Tongue (tissue), 3 donors: ENCODE measurements at places on chromosomes 12 and 14.

GRCh38 chr14:85531587-85532373 is 1.8 kb downstream of the FLRT2 start:
- peak; percentile 88 for DNase-seq

DNA sequence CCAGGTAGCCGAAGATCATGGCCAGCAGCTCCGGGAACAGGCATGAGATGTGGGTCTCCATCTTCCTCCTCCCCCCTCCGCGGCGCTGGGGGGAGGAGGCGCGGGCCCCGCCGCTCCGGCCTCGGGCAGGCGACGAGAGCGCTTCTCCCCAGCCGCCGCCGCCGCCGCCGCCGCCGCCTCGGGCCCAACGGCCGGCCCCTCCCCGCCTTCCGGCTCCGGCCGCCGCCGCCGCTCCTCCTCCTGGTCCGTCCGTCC is 448 bp downstream of the FBXL14 start:
- DNase-seq, result no peak

- no peak for DNase-seq
These were observed 343.4 kb downstream of the BCAT1 start for GRCh38 chr12:24605466-24605865.

DNA sequence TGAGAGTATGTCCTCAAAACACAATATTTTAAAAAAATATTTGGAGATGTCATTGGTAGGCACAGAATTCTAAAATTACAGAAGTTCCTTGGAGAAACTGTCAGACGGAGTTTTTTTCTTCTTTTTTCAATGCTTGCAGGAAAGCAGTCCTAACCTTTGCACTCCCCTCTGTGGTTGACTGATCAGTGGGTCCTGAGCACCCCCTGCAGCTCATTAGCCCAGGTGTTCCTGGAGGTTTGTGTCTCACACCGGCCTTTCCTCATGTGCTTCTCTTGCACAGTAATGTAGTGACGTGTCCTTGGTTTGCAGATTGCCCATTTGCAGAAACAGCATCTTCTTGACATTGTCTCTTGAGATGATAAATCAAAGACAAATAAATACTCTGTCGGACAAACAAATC is 513.0 kb downstream of the TMEM121 start:
- DNase-seq, result no peak

- no peak for DNase-seq
These were observed 10.1 kb downstream of the MIA2 start for GRCh38 chr14:39243831-39244230.

DNA sequence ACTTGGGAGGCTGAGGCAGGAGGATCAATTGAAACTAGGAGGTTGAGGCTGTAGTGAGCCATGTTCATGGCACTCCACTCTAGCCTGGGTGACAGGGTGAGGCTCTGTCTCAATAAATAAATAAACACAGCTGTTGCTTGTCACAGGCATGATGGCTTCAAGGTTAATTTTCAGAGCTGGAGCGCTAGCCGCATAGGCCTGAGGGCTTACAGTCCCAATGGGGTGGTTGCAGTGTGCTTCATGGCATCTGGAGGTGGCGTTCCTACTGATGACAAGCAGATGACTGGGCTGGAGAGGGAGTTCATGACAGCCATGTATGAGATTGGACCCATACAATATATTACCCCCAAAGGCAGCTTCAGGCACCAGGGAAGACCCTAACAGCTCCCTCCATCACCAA is 1.6 kb upstream of the FMNL3 start:
- no peak for DNase-seq

DNA sequence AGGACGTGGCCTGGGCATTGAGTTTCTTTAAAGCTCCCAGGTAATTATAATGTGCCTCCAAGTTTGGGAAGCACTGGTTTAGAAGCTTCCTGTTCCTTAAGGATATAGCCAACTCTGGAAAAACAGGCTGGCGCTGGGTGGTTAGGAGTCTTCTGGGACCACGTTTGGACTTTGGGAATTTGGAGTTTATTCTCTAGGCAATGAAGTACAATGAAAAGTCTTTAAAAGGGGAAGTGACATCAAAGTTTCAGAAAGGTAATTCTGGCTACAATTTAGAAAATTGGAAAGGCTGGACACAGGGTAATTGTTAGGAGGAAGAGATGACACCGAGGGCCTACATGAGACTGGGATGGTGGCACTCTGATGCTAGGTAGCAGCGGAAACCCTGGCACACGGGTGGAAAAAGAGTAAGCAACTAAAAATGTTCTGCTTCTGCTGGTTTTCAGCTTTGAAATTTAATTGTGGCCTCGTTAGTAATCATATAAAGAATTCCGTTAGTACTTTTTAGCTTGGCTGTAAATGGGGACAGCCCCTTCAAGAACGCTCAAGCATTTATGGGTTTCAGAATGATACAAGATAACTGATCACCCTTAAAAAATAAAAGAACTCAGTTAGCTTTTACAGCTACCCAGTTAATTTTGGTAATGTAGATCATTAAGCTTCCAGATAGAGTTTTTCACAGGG is 12.7 kb upstream of the DCP1B start:
- no peak for DNase-seq
